ENCODE measurements at places on chromosomes 5 and 9.

- peak; percentile 22 for DNase-seq
These were observed 70.9 kb downstream of the EGFLAM start for GRCh38 chr5:38329132-38329715.

GRCh38 chr9:36566813-36567221 is 5.9 kb upstream of the MELK start:
- DNase-seq = no peak

DNA sequence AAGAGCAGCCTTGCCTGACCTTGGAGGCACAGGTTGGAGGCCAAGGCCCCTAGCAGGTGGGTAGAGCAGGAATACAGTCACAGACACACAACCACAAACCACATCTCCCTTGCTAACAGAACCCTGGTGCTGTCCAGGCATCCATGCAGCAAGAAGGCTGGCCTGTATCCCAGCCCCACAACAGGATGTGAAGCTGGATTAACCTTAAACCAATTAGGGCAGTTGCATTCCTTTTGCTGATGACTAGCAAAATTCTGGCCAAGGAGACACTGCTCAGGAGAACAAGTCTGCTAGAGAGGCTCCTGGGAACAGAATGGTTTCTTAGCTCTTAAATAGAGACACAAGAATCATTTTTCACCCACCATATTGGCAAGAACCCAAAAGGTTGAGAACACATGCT is 97.8 kb downstream of the C5orf15 start:
- peak; percentile 53 for DNase-seq

- DNase-seq = peak; percentile 81
These were observed 984 bp upstream of the MRPS2 start for GRCh38 chr9:135499326-135500070.

DNA sequence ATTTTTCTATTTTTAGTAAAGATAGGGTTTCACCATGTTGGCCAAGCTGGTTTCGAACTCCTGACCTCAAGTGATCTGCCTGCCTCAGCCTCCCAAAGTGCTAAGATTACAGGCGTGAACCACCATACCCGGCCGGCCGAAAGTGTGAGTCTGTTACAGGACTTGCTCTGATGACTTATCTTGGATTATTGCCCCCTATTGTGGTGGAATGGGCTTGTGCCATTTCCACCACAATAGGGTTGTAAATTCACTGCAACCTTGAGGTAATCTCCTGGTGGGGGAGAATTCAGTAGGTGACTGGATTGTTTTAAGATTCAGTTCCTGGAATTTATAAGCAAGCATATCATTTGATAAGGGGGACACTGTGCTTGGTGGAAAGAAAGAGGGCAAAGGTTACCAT is 15.0 kb upstream of the HMGCR start:
- DNase-seq = no peak

DNA sequence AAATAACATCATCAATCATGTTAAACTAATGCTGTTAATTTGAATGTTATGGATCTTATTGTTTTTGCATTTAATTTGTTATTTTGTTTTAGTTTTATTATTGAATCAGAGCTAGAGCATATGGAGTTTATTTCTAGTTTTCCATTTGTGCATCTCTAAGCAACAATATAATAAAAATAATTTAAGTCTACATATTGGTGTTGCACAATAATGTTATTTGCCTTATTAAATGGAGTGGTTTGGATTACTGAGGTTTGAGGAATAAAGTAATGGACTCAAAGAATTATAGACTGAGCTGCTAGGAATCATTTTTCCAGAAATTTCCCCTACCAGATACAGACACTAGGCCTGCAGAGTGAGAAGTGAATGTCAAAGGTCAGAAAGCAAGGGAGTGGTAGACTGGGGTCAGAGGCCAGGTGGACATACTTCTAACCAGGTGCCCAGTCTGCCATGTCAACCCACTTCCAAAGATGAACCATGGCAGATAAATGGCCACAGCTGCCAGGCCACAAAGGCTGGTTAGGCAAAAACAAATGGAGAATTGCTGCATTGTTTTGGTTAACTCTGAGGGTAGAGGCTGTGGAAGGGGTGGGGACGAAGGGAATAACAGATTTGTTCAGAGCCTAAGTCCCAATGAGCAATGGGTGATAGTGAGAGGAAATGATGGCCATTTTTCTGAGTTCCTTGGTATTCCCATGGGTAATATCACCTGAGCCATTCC is 113.1 kb downstream of the FBXL7 start:
- DNase-seq = no peak

- DNase-seq = no peak
These were observed 59.0 kb upstream of the PALM2AKAP2 start for GRCh38 chr9:109721001-109721400.

- DNase-seq = no peak
These were observed 198.8 kb downstream of the NR3C1 start for GRCh38 chr5:143204474-143205246.

- no peak for DNase-seq
These were observed 34.3 kb upstream of the CEP72 start for GRCh38 chr5:577800-578199.

- DNase-seq = peak; percentile 5
These were observed 286.9 kb upstream of the TARS1 start for GRCh38 chr5:33153831-33154230.

DNA sequence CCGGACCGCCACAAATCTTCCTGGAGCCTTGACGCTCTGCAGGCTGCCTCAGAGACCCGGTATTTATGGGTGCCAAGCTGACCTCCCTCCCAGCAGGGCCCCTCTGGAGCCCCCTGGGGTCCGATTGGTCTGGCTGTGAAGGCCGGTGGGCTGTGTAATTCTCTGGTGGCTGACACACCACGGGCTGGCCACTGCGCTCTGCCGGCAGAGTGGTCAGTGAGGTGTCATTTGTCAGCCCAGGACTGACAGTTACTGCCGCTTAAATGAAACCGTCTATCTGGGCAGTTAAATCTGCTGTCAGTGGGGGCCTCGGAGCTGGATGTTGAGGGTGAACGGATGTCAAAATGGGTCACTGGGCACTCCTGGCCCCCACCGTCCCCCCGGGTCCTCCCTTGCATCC is 10.7 kb downstream of the NR5A1 start:
- DNase-seq = no peak

DNA sequence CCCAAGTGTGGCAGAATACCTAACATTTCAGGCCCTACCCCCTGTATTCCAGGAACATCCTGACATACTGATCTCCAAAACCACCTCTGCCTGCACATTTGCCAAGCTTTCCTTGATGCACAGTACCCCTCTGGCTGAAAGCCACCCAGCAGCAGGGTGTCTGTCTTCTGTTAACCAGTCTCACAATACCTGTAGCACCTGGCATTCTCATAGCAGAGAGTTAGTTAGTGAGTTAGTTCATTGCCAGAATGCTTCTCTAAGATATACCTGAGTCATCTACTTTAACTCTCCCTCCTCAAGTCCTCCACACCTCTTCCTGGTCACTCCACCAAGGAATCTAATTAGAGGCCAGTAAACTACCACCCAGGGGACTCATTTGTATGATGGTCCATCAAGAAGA is 46.1 kb upstream of the IL7R start:
- DNase-seq = no peak

DNA sequence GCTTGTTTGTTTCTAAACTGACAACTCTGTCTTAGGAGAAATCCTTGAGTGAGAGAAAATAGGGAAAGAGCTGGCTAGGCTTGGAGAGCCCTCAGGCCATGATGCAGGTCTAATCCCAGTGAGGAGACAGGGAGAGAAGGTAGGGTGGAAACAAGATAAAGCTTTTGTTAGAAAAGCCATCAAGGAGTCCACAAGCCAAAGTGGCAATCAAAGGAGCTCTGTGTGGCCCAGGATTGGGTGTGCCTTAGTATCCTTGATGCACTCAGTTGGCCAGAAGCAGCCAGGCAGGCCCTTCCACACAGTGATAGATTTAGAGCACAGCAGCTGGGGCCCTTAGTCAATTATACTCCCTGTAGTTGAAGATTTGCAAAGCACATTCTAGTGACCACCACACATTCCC is 73.9 kb downstream of the ALDH7A1 start:
- no peak for DNase-seq

DNA sequence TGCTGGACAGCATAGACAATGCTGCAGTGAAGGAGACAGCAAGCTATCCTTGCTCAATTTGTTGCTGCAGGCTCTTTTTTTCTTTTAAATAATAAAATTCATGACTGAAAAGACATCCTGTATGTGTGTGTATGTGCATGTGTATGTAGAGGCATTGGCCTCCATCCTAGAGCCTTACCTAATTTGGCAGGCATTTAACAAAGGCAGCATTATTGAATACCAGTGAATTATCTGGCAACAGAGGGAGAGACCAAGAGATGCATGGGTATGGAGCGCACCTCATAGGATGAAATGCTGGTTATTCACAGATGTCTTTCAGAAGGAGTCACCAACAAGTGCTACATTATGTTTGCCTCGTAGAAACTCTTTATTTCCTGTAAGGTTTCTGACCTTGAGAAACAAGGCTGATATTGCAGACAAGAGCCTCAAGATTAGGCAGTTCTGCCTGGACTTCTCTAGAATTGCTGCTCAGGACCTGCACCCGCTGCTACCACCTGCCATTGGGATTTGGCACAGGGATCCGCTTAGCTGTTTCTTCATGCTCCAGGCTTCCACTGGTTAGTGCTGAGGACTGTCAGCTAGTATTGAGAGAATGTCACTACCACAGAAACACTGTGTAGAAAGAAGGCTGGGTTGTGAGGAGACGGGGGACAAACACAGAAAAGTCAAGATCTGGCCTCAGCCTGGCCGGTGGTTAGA is 247.7 kb upstream of the RFX3 start:
- no peak for DNase-seq

- no peak for DNase-seq
These were observed 56.2 kb downstream of the DENND4C start for GRCh38 chr9:19286634-19287188.

GRCh38 chr9:70444904-70445303 is 30.4 kb upstream of the KLF9 start:
- peak; percentile 19 for DNase-seq

DNA sequence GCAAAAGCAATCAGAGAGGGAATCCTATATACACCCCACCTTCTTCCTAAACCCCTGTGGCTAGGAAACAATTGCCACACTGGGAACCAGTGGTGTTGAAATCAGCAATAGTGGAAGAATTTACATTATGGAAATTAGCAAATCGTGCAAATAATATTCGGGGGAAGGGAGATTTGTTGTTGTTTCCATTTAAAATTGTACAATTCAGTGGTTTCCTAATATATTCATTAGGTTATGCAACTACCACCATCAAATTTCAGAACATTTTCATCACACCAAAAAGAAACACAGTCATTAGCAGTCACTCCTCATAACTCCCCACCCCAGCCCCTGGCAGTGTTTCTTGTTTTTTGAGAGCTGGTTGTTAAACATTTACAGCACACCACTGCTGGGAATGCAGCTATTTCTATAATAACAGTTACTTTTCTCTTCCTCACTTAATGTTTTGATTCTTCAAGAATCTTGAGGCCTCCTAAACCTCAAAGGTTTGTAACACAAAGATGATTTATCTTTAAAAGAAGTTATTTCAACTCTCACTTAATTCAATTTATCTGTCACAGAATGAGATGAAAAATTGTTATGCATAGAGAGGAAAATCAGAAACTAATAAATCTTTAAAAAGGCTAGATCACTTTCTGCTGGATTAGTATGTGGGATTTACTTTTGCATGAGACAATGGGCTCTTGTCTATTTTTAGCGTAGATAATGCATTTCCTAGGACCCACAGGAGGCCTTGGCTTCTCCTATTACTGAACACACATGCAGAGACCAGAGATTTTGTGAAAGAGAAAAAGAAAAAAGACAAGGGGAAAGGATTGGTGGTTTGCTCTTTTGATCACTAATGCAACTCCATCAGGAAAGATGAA is 91.8 kb upstream of the DAPK1 start:
- DNase-seq = peak; percentile 22

DNA sequence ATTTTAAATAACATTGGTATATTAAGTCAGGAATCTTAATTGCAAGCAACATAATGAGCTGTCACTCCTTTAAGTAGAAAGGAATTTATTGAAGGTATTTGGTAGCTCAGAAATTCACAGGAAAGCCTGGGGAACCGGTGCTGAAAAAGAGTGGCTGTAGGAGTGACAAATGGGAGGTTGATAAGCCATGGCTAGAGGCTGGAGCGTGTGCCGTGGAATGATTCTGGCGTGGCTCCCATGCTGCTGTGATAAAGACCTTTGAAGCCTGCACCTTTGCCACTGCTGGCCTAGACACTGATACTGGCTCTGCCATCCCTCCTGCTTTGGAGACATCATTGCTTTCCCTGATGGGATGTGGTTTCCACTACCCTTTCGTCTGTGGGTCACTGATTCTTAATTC is 65.7 kb upstream of the ATG10 start:
- no peak for DNase-seq

GRCh38 chr9:96031366-96031824 is 155.9 kb downstream of the ERCC6L2 start:
- DNase-seq = no peak

DNA sequence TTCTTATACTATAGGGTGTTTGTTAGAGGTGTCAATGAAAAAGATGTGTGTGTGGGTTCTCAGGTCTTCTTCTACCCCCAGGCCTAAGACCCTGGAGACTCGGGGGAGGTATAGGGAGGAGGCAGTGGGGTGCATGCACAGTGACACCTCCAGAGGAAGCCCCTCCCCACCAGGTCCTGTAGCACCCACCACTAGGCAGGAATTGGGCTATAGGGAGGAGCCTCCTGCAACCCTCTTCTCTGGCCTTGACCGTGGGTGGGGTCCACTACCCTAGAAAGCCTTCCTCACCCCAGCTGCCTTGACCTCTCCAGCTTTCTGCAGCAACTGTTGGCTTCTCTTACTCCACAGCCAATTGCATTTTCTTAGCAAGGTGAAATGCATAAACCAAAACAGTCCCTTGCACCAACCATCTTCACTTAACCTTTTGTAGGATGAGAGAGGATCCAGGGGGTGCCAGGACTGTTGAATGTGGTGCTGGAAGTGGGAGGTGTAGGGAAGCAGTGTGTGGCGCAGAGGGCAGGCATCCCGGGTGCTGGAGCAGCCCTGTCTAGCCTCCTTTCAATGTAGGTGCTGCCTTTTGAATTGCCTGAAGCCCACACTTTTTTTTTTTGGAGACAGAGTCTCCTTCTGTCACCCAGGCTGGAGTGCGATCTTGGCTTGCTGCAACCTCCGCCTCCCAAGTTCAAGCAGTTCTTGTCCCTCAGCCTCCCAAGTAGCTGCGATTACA is 128.5 kb downstream of the RGS3 start:
- DNase-seq = no peak

DNA sequence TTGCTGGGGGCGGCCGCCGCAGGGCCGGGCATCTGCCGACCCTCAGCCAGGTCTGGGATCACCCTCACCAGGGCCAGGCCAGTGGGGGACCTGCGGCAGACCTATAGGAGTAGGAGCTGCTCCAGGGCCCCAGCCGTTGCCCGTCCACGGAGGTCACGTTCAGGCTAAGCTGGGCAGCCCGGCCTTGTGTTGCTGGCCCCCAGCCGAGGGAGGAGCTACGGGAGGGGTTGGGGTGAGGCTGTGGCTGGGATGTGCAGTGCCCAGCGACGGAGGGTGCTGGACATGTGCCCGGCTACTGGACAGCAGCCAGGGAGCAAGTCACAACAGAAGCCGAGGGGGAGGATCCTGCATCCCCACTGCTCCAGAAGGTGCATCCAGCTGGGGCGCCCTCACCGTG is 39.6 kb upstream of the SLC6A19 start:
- no peak for DNase-seq

Data from fibroblast of skin of right quadriceps (primary cell).